ENCODE measurements at places on chromosomes 3 and 15. TPM values are rescaled to one million over a fixed set of nuclear protein-coding genes. Genes with fewer than 3 reads are reported as not detected.

GRCh38 chr3:14175383-14176037 lies 2.9 kb downstream of the XPC start:
- H3K4me1 ChIP-seq = peaks cover 2% of the 10 kb centered on the region
- H3K27me3 ChIP-seq = no peaks in the 10 kb centered on the region
- no peak overlapping the region for H3K27ac ChIP-seq

DNA sequence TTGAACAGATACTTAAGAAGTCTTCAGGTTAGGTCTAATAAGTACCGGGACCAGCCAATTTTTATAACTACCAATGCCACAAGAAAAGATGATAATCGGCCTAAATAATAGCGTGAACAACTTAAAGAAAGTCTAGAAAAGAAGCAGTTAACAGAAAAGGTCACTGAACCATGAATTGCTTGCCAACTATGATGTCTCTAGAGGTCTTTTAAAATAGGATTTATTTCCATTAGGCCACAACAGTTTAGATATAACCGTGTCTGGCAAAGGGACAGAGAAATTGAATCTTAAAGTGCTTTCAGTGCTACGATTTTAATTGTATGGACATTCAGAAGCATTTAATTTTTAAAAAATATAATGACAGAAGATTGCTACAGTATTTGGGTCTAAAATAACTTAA lies 1070.4 kb downstream of the ROBO1 start:
- H3K36me3 ChIP-seq = no peaks in the 10 kb centered on the region
- no peaks in the 10 kb centered on the region for H3K4me1 ChIP-seq
- H3K27me3 ChIP-seq = no peaks in the 10 kb centered on the region
- no peak overlapping the region for H3K27ac ChIP-seq
- no peak for DNase-seq
- H3K4me3 ChIP-seq = no peak overlapping the region

GRCh38 chr3:123876858-123877257 lies 7.3 kb downstream of the MYLK start:
- H3K27me3 ChIP-seq = no peaks in the 10 kb centered on the region
- no peak for DNase-seq
- no peaks in the 10 kb centered on the region for H3K36me3 ChIP-seq
- H3K4me3 ChIP-seq = no peak overlapping the region

DNA sequence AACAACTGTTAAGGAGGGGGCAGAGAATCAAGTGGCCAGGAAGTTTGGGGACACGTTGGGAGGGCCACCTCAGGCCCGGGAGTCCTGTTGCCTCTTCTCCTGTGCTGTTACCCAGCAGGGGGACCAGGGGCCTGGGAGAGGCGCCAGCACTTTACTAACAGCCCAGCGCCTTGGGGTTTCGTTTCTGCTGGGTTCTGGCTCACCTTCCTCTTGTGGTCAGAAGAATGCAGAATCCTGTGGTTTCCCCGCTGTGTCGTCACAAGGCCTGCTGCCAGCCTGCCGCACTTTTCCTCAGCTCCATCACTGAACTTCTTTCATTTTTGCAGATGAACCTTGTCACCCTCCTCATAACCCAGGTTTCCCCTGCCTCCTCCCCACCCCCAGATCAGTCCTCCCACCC lies 67.7 kb downstream of the SLC30A4 start:
- no peaks in the 10 kb centered on the region for H3K4me1 ChIP-seq
- H3K27me3 ChIP-seq = 0 out of 2 replicates have a peak, but pooled peaks cover 2% of the 10 kb centered on the region
- H3K27ac ChIP-seq = no peak overlapping the region
- no peak overlapping the region for H3K4me3 ChIP-seq
- no peaks in the 10 kb centered on the region for H3K36me3 ChIP-seq

- DNase-seq = no peak
- H3K4me3 ChIP-seq = no peak overlapping the region
- H3K36me3 ChIP-seq = no peaks in the 10 kb centered on the region
- H3K27me3 ChIP-seq = no peaks in the 10 kb centered on the region
Measured at GRCh38 chr15:56460071-56460470, 4.9 kb downstream of the MNS1 start.

The TEX264 gene
- 11.9 TPM for total RNA-seq

GRCh38 chr15:59501597-59501996 lies 63.6 kb downstream of the FAM81A start:
- H3K36me3 ChIP-seq = no peaks in the 10 kb centered on the region
- no peaks in the 10 kb centered on the region for H3K27me3 ChIP-seq
- peak; percentile 63 for DNase-seq
- H3K4me1 ChIP-seq = no peaks in the 10 kb centered on the region
- no peak overlapping the region for H3K4me3 ChIP-seq

The KLHL6 gene
- not detected for total RNA-seq

- H3K27ac ChIP-seq = no peak overlapping the region
- H3K4me3 ChIP-seq = no peak overlapping the region
- DNase-seq = no peak
- no peaks in the 10 kb centered on the region for H3K27me3 ChIP-seq
- H3K36me3 ChIP-seq = no peaks in the 10 kb centered on the region
Measured at GRCh38 chr3:1269808-1270207, 177.0 kb downstream of the CNTN6 start.

The SYNPR gene
- total RNA-seq = 0.54 TPM

The CEP152 gene
- total RNA-seq = 16.2 TPM

The MFGE8 gene
- 1,211 TPM for total RNA-seq

DNA sequence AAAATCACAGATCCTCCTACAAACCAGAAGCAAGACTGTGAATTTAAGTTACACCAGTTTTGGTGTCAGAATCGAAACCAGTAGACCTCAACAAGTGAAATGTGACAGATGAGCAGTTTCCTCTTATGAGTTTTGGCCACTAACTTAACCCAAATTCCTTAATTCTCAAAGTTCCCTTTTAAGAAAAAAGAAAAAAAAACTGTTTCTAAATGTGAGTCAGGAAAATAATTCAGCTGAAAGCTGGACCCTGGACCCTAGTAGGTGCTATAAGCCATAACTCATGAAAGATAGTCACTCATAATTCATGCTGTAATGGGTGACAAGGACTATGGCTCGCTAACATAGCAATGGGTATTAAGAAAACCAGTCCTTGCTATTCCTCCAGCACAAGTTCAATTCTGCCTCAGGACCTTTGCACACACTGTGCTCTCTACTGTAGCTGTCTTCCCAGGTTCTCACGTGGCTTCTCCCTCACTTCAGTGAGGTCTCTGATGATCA lies 9.0 kb upstream of the THRB start:
- no peaks in the 10 kb centered on the region for H3K36me3 ChIP-seq
- H3K27me3 ChIP-seq = no peaks in the 10 kb centered on the region
- no peak overlapping the region for H3K4me3 ChIP-seq
- H3K27ac ChIP-seq = no peak overlapping the region
- DNase-seq = no peak

The EHHADH gene
- 2.9 TPM for total RNA-seq
